ENCODE measurements at places on chromosomes 7 and 10.

- DNase-seq = no peak
Measured at GRCh38 chr7:115153176-115153575, 231.3 kb downstream of the MDFIC start.

DNA sequence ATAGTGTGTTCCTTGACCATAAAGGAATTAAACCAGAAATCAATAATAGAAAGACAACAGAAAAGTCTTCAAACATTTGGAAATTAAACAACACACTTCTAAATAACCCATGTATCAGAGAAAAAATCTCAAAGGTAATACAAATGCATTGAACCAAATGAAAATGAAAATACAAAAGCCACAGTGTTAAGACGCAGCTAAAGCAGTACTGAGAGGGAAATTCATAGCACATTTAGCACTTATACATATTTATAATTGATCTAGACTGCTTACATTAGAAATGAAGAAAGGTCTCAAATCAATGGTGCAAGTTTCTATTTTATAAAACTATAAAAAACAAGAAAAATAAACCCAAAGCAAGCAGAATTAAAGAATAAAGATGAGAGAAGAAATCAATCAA is 306.1 kb downstream of the ADARB2 start:
- DNase-seq = no peak

DNA sequence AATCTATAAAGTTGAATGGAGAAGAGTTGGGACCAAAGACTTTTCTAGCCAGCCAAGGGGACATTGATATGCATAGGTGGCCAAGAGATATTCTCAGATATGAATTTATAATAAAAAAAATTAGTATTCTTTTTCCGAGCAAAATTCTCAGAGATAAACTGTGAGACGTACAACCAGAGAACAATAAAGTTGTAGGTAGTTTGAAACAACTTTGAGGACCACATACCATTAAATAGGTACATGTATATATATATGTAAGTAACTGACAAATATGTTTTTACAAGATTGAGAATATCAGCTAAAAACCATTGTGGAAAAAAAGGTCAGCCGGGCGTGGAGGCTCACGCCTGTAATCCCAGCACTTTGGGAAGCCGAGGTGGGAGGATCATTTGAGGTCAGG is 56.5 kb downstream of the EXOC4 start:
- DNase-seq = no peak

GRCh38 chr7:156157409-156158012 is 345.2 kb upstream of the SHH start:
- DNase-seq = no peak

GRCh38 chr7:132402096-132402495 is 174.2 kb downstream of the PLXNA4 start:
- DNase-seq = no peak

DNA sequence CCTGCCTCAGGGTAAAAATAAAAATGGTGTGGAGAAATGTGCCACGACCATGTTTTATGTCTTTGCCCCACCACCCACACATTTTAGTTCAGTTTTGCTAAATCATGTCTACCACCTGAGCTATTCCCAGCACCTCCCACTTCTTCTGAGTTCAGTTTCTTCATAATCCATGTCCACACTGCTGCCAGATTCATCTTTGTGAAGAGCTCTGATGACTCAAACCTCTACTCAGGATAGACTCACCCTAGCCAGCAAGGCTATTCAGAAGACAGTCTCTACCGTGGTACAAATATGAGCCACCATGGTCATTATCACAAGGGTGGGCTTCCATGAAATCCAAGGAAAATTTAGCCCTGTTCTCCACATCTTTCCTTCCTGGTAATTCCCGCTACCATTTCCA is 231.1 kb upstream of the PRKCQ start:
- DNase-seq = no peak

- DNase-seq = no peak
Measured at GRCh38 chr10:1359626-1359955, 303.4 kb downstream of the WDR37 start.

DNA sequence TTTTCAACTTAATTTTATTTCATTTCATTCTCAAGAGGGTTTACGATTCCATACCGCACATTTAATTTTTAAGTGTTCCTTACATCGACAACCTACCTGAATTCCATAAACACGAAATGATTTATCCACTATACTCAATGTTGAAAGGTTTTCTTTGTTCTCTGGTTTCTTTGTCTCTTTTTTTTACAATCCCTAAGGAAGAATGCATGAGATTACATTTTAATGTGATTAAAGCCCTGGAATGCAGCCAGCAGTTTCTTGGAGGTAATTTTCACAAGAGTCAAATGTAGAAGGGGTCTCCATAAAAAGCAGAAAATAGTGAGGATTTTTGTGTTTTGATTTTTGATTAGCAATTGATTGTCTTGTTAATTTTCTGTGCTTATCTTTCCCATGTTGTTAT is 59.2 kb upstream of the ADCY1 start:
- no peak for DNase-seq

- DNase-seq = no peak
Measured at GRCh38 chr10:77348751-77349150, 288.9 kb downstream of the KCNMA1 start.

- no peak for DNase-seq
Measured at GRCh38 chr7:90749262-90749661, 153.1 kb downstream of the CDK14 start.

- no peak for DNase-seq
Measured at GRCh38 chr7:157633465-157634185, 296.8 kb downstream of the DNAJB6 start.

- no peak for DNase-seq
Measured at GRCh38 chr10:97726636-97727178, 10.2 kb upstream of the ZFYVE27 start.

- no peak for DNase-seq
Measured at GRCh38 chr7:117667456-117667855, 187.6 kb downstream of the CFTR start.

DNA sequence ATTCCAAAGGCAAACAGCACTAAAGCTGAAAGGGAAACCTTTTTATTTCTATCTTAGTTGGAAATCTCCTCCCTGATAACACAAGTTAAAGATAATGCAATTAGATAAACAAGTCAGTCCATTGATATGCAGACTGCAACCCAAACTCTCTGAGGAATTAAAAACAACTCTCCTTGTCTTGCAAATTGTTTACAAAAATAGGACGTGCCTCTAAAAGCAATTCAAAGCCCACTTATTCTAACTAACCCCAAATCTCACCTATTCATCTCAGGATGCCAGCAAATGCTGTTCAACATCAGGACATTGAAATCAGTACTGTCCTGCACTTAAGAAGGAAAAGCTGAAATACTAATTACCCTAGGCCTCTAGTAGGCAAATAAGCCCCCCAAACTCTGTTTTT is 12.8 kb downstream of the SHTN1 start:
- DNase-seq = no peak
